Natural killer cell treated with Interleukin-12 subunit alpha and Interleukin-12 subunit beta and Interleukin-15 and Interleukin-18, amount 100 ng/mL, for 72 hours (primary cell): ENCODE measurements at places on chromosomes 5 and 9.

- DNase-seq = no peak
Observed at GRCh38 chr9:33329117-33329563, 38.8 kb downstream of the NFX1 start.

DNA sequence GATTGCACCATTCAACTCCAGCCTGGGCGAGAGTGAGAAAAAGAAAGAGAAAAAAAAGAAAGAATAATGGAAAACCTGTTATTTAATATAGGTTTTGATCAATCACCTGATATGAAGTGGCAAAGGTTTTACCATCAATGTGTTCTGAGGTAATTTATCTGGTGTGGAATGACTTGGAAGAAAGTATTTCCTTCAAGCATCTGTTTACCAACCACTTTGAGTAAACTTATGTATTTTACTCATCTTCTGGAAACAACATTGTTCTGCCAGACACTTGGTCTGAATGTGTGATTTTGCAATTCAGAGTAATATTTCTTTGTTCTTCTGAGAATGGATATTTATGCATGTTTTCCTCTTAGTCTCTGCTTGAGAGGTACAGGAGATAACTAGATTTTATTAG, 24.3 kb downstream of the KIF2A start:
- no peak for DNase-seq

DNA sequence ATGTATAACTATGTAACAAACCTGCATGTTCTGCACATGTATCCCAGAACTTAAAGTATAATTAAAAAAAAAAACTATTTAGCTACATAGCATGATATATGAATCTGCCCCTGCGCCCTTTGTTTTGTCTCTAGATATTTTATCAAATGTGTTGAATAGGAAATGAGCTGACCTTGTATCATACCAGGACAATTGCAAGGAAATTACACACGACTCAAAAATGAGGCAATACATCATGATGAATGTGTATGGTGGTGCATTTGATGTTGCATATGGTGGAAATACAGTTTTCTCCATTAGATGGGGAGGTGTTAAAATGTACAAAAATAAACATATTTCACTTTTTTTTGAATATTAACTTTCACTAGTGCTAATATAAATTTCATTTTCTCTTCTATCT, 28.6 kb upstream of the CEP78 start:
- DNase-seq = no peak

DNA sequence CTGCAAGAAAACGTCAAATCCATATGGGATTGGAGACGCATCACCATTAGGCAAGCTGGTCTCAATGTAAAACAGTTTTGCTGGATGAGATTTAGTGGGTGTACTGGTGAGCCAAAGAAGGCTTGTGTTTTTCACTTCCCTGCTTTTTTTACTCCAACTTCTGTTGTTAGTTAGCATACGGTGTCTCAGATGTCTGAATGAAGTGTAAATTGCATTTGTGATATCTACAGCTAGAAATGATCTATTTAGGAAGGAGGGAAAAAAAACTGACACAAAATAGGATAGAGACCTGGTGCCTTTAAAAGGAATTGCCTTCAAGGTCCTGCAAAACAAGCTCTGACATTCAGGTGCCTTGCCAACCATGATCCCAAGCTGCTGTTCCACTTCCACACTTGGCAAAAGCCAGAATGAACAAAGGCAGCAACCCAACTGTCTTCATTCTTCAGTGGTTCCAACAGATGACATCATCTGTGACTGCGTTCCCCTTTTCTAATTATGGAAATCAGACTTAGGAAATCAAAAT, 104.2 kb upstream of the RAI14 start:
- DNase-seq = no peak

GRCh38 chr9:116134975-116135374, 18.6 kb upstream of the PAPPA start:
- DNase-seq = no peak

DNA sequence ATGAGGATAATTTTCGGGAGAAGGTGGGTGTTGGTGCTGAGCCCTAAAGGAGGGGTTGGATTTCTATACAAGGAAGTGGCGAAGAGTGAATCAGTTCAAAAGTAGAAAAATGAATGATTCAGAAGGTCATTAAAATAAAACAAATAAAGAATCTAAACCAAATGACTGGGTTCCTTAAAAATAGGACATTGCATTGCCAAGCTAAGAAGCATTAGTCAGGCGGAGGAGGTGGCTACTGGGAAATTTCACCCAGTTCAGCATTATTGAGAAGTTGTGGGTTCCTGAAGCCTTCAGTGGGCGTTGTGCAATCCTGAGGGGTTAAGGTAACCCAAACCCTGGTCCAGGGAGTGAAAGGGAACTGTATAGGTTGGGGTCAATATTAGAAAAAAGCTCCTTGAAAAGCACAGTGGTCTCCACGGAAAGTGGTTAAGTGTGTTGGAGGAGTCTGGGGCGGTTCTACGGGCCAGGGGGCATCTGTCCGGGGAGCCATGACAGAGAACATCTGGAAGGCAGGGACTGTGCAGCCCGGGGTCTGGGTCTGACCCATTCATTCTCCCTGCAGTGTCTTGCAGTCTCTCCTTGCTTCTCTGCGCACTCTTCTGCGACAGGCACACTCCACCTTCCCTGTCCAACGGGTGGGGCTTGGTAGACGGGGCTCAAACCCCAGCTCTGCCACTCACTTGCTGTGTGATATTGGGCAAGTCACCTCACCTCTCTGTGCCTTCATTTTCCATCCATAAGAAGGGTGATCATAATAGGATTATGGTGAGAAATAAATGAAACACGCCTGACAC, 27.6 kb upstream of the DUSP1 start:
- no peak for DNase-seq

GRCh38 chr9:32991897-32992594, 9.4 kb downstream of the APTX start:
- DNase-seq = no peak

DNA sequence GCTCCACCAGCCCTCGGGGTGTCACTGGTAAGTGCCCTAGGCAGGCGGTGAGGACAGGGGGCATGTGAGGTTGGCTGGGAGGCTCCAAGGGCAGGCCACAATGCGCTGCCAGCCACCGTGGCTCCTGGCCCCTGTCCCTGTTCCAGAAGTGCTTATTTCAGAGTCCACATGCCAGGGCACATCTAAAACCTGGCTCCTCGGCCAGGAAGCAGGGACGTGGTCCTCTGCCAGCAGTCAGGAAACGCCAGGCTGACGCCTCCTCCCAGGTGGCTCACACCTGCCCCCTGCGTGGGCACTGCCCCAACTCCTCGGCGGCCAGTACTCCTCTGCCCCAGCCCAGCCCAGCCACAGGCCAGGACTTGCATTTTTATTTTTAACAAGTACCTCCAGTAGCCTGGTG, 68.5 kb downstream of the SECISBP2 start:
- DNase-seq = no peak

DNA sequence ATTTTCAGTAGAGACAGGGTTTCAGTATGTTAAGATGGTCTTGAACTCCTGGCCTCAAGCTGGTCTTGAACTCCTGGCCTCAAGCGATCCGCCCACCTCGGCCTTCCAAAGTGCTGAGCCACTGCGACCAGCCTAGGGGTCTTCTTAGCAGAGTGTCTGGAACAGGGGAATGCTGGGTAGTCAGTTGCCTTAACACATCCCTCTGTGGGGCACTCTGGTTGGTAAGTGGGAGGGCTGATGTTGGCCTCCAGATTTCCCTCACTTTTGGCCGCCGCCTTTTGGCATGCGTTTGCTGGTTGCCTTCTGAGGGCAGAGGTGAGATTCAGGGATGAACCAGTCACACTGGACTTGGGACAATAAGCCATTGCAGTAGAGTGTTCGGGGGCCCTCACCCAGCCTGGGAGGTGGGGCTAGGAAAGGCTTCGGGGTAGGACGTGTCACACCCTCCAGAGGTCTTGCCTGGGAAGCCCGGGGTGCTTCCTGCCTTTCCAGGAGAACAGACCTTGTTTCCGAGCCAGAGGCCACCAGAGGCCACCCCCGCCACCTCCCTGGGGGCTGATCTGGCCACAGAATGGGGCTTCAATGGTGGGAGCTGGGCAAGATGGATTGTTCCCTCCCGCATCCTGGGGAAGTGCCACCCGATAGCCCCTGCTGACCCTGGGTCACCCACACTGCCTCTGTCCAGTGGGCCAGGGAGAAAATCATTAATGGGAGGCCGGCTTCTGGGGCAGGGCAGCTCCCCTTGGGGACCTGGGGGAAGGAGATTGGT, 13.3 kb downstream of the FGF18 start:
- peak; percentile 49 for DNase-seq

DNA sequence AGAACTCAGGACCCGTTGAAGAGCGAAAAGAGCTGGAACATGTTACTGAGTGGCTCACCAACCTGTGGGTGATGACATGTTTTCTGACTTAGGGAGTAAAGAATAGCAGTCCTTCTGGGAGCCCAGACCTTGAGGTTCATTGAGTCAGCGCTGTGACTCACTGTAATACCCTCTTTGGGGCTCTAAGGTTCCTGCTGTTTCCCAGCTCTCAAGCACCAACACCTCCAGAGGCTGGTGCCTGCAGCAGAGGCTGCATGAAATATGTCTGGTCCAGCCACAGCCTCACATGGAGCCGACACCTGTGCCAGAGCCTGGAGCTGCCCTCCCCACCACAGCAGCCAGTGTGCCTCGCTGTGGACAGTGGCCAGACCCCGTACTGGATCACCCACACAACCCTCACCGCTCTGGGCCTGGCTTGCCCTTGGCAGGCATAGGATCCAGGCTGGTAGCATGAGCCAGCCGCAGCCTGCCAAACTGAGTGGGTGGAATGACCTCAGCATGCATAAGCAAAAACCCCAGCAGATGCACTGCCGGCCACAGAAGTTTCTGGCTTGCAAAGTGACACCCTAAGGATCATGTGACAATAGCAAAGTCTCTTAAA, 143.5 kb upstream of the MRPS30 start:
- DNase-seq = no peak

- no peak for DNase-seq
Observed at GRCh38 chr5:97501965-97502305, 318.9 kb upstream of the RIOK2 start.

GRCh38 chr9:98807814-98808195, 335 bp downstream of the GALNT12 start:
- DNase-seq = no peak

DNA sequence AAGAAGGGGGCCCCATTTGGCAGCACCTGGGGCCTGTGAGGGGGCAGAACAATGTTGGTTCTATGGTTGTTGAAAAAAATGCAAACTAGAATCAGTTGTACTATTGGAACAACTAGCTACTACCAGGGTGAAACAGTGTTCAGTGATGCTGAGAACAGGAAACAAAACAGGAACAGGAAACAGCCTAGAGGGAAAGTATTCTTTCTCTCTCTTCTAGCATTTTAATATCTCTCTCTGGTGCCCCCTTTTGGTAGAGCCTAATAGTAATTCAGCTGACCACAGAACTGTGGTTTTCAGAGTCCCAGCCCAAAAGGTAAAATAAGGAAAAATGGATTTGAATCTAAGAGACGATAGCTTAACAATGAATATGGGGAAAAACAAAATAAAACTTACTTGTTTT, 138.0 kb upstream of the KCNN2 start:
- no peak for DNase-seq

DNA sequence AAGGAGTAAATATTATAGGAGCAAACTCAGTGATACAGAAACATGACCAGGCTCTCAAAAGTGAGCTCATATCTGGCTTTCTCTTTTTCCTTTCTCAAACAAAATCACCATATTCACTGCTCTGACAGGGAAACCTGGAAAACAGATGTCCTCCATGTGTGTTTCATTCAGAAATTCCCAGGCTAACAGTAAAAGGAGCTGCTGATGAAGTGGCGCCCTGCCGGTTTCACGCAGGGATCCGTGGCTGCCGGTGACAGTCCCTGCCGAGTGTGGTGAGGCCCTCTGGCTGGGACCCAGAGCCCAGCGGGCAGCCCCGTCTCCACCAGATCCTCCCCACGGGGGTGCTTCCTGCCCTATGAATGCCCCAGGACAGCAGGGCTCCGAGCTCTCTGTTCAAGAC, 208.1 kb downstream of the GNA14 start:
- no peak for DNase-seq

- no peak for DNase-seq
Observed at GRCh38 chr5:116756531-116756930, 181.9 kb upstream of the SEMA6A start.

GRCh38 chr5:140000332-140000731, 42.8 kb downstream of the NRG2 start:
- DNase-seq = no peak

DNA sequence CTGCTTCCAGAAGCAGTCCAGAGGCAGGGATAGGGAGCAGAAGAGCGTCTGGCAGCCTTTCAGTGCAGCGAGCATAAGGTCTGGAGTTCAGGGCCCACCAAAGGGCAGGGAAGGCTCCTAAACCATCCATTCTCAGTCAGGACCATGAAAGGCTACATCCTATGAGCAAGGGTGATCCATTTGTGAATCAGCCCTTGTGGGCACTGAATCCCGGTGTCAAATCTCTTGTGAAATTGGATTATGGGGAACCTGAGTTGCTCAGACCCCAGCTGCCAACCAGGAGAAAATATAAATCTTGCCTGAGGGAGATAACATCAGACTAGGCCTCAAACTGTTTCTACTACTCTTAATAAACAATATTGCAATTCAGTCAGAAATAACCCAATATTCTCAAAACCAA, 204.4 kb downstream of the SYK start:
- DNase-seq = no peak

GRCh38 chr5:179239256-179240135, 105.8 kb downstream of the ADAMTS2 start:
- DNase-seq = no peak

DNA sequence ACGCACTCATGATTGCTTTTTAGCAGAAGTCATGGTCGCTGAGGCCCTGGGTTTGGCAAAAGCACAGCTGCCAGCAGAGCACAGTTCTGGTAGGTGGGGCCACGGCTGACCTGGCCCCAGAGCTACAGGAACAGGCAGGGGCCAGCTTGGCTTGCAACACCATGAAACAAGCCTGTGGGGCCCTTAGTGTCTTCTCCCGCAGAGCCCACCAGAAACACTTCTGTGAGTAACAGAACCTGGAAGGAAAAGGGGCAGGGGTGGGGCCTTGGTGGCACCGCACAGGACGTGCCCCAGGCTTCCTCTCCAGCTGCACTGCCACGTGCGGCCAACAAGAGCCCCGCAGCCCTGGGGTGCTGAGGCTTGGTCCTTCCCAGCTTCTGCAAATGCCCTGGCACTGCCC, 4.8 kb downstream of the ASB6 start:
- no peak for DNase-seq

- DNase-seq = no peak
Observed at GRCh38 chr5:39761199-39761950, 336.6 kb upstream of the DAB2 start.

GRCh38 chr5:172638209-172638768, 2.8 kb upstream of the NEURL1B start:
- no peak for DNase-seq

DNA sequence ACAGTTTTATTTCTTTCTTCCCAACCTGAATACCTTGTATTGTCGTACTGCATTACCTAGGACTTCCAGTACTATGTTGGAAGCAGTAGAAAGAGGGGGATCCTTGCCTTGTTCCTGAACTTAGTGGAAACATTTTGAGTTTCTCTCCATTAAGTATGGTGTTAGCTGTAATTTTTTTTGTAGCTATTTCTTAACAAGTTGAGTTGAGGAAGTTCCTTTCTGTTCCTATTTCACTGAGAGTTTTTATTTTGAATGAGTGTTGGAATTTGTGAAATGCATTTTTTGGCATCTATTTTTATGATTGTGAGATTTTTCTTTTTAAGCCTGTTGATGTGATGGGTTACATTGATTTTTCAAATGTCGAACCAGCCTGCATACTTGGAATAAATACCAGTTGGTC, 49.0 kb downstream of the FSD1L start:
- DNase-seq = no peak

- DNase-seq = no peak
Observed at GRCh38 chr5:122454541-122454940, 142.5 kb downstream of the SNCAIP start.
